ENCODE measurements at places on chromosomes 5 and 9.
A peak's percentile ranks its signal among the peaks of the same experiment; 100 is the strongest.

- peak; percentile 81 for DNase-seq
Measured at GRCh38 chr5:40798012-40798800, at the start of gene PRKAA1. Gene PRKAA1, minus strand, starts transcription at chr5:40798374. Its CDS starts 185 bp downstream, at chr5:40798189.

- DNase-seq, result no peak
Measured at GRCh38 chr5:14859150-14859549, 12.4 kb downstream of the ANKH start.

DNA sequence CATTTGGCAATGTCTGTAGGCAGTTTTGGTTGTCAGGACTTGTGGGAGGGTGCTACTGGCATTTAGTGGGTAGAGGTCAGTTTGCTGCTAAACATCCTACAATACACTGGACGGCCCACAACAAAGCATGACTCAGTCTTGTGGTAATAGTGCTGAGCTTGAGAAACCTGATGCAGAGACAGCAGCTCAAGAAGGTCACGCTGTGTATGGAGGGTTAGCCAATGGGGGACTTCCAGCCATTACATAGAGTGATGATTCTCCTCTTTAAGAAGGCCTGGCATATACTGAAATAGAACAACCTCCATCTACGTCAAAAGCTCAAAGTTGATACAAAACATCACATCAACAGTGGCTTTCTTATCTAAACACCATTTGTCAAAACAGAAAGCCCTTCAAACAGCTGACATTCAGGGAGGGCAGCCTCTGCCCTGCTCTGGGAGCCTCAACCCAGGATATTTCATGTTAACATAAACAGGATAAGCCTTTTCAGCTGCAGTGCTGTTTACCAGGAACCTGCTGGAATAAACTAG lies 143.0 kb downstream of the GPBP1 start:
- no peak for DNase-seq

GRCh38 chr9:120778758-120779157 lies 14.5 kb downstream of the FBXW2 start:
- no peak for DNase-seq

- DNase-seq, result no peak
Measured at GRCh38 chr9:123377211-123377971, 21.4 kb downstream of the CRB2 start.

- DNase-seq, result no peak
Measured at GRCh38 chr5:78541086-78541654, 107.4 kb downstream of the LHFPL2 start.

Data from stimulated activated CD4-positive, alpha-beta T cell treated with anti-CD3 and anti-CD28 coated beads, Interleukin-15, amount 100 ng/mL, for 48 hours (primary cell).